ENCODE measurements at places on chromosomes 12 and 14.

DNA sequence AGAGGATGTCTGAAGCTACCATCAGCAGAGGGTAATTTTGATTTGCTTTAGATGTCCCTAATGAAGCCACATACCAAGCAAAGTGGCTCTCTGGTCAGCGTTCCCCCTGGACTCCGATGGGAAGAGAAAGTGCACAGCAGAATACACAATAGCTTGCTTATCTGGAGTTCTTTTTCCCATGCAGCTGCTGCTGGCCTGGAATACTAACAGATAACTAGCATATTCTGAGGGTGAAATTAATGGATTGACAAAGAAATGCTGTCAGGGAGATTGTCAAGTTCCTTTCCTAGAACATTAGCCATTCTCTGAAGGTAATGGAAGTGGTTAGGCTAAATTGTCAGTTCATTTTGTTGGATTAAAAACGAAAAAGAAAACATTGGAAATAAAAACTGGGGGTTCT lies 391.3 kb downstream of the FLRT2 start:
- no peak for DNase-seq

DNA sequence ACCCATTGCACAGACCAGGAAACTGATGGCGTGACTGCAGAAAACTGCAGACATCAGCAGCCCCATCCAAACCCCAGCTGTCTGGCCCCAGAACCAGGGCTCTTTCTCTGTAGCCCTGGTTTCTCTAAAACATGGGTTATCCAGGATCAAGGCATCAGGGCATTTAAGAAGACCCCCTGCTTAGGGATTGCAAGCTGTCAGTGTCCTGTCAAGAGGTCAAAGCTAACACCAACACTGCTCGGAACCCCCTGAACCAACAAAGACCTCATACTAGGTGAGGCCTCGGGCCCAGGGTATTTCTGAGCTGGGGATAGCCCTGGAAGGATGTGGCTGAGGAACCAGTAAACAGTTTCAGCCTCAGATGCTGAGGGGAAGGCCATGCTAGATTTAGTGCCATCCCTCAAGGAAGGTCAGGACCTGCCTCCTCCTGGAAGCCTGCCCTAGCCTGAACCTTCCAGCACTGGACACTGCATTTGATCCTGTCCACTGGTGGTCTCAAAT lies 39.2 kb downstream of the BCL11B start:
- no peak for DNase-seq

GRCh38 chr14:59306775-59307174 lies 118.3 kb downstream of the DAAM1 start:
- DNase-seq, result no peak

DNA sequence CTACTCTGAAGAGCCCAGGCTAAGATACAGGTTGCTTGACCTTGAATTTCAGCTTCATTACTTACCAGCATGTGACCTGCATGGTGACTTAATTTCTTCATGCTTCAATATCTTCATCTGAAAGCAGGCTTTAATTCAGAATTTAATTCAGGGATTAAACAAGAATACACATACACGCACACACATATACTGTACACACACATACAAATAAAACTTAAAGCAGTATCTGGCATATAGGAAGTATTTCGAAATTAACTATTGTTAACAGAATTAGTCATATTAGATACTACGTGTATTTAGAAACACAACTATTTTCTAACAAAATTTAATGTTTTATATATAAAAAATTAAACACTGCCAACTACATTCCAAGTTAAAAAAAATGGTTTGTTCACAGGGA lies 640.3 kb downstream of the SLC6A15 start:
- no peak for DNase-seq

GRCh38 chr12:72574138-72574537 lies 302.0 kb downstream of the TRHDE start:
- no peak for DNase-seq

- DNase-seq, result no peak
These were observed 503.9 kb downstream of the NELL2 start for GRCh38 chr12:44372259-44372658.

DNA sequence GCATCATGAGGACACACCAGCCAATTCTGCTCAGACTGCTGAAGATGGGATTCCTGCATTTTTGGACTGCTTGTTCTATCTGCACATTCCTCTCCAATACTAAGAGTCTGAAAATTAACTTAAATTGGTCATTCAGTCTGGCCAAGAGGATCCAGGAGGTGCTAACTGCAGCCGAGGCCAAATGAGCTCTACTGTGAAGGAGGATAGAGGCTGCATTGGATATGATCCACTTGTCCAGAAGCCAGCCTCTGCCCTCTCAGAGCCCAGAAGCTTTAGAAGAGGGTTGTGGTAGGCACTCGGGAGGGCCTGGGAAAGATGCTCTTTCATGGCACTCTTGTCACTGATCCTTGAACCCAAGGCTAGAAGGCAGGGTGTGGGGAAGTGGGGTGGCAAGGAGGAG lies 37.1 kb upstream of the PLEK2 start:
- DNase-seq, result no peak
